T follicular helper cell (primary cell): ENCODE measurements at places on chromosomes 12 and 14.

- no peak for DNase-seq
Measured at GRCh38 chr12:78192979-78193378, 362.3 kb downstream of the NAV3 start.

- no peak for DNase-seq
Measured at GRCh38 chr12:2084553-2085296, 31.9 kb downstream of the CACNA1C start.

GRCh38 chr12:85633491-85633890 lies 202.7 kb downstream of the RASSF9 start:
- DNase-seq = no peak

DNA sequence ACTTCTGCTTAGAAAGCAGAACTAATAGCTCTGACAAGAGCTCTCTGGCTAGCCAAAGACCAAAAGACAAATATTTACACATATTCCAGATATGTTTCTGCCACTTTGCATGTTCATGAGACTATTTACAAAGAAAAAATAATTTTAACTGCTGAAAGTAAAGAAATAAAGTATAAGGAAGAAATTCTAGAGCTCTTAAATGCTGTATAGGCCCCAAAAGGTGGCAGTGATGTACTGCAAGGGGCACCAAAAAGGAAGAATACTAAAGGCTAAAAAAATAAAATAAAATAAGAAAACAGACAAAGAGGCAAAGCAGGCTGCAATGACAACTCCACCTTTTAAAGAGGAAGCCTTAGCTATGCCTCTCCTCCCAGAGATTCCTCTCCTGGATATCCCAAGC lies 23.0 kb downstream of the KLRK1 start:
- no peak for DNase-seq

GRCh38 chr14:96792591-96792990 lies 4.6 kb upstream of the VRK1 start:
- no peak for DNase-seq

GRCh38 chr12:23555825-23556207 lies 393.7 kb downstream of the SOX5 start:
- no peak for DNase-seq

- no peak for DNase-seq
Measured at GRCh38 chr12:25187781-25188180, 7.2 kb downstream of the DNAI7 start.

DNA sequence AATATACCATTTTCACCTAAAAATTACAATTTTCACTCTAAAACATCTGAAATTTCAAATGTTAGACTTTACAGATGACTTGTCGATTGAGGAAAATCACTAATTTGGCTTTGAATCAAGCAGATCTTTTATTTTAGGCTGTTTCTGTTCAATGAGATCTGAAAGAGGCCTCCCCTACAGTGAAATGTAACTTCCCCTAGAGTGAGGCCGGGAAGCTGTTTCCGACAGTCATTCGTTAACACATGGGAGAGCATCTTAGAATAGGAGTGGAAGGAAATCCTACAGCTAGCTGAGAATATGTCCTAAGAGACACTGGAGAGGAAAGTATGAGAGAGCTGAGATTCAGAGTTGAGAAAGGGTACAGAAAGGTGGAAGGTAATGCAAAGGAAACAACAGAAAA lies 5.7 kb upstream of the C14orf93 start:
- DNase-seq = no peak

GRCh38 chr14:28023853-28024252 lies 742.7 kb upstream of the FOXG1 start:
- no peak for DNase-seq

- no peak for DNase-seq
Measured at GRCh38 chr14:31947680-31948595, 129.2 kb upstream of the ARHGAP5 start.

GRCh38 chr14:89870316-89870715 lies 84.2 kb downstream of the EFCAB11 start:
- no peak for DNase-seq

DNA sequence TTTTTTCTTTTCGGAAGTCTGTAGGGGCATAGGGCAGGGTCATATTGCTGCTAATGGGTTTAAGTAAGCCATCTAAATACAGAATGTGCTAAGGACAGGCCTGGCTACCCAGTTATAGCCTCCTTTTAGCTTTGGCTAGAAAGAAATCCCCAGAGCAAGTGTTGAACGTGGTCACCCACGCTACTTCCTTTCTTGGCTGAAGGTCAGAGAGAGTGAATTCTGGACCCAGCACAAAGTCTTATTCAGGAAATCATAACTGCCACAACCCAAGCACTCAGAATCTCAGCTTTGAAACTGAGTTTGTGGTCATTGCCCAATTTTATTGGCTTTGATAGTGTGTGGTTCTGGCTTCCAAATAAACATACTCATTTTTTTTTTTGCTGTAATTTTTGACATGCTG lies 542.1 kb upstream of the ATP2B1 start:
- no peak for DNase-seq

GRCh38 chr12:52337054-52337453 lies 15.9 kb upstream of the KRT83 start:
- DNase-seq = no peak

GRCh38 chr14:56057767-56058166 lies 60.4 kb upstream of the PELI2 start:
- no peak for DNase-seq

- DNase-seq = no peak
Measured at GRCh38 chr14:91545946-91546716, 36.0 kb upstream of the PPP4R3A start.
